ENCODE measurements at places on chromosomes 3 and 15.

DNA sequence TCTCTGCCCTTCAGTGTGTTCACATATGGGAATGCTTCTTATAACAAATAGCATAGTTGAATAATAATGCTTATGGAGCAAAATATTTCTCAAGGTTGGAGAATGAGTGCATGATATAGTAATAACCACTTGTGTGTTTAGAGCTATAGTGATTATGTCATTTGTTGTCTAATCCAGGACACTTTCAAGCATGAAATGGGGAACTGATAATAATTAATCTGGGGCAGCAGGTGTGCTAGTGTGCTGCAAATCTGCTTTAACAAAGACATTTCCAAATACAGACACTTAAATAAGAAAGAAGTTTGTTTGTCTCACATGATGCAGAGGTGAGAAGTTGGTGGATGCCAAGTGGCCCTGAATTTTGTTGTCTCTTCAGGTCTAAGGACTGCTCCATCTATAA, 579.3 kb upstream of the GRM7 start:
- DNase-seq = no peak

- DNase-seq = peak; percentile 90
Observed at GRCh38 chr3:124878561-124879336, 8.4 kb downstream of the ITGB5 start.

DNA sequence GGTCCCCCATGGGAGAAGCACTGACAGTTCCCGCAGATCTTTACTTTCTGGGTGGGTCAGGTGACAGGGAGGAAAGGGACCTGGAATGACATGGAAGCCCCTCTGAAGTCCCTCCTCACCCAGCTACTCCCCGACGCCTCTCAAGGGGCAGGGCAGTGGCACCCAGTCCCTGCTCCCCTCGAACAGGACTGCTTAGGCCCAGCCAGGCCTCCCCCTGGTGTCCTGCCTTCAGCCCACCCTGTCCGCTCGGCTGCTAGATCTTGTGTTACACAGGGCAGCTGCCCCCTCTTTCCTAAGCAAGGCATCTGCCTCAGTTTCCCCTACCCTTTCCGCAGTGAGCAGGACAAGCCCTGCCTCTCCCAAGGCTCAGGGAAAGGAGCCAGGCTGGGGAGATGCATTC, 226.5 kb downstream of the XXYLT1 start:
- DNase-seq = no peak

- DNase-seq = peak; percentile 74
Observed at GRCh38 chr3:159828542-159828943, 160.1 kb upstream of the IL12A start.

- peak; percentile 81 for DNase-seq
Observed at GRCh38 chr3:172391592-172392302, 56.5 kb downstream of the GHSR start.

All from astrocyte of the spinal cord (primary cell).